ENCODE measurements at places on chromosomes 2 and 18. TPM values are rescaled to one million over a fixed set of nuclear protein-coding genes. Genes with fewer than 3 reads are reported as not detected.

DHRS9 gene
- 2.7 TPM for total RNA-seq

RNF152 gene
- total RNA-seq: 36.8 TPM

MRO gene
- 0.07 TPM for total RNA-seq

CAPN14 gene
- 0.26 TPM for total RNA-seq

MERTK gene
- 0.69 TPM for total RNA-seq

LIPG gene
- 5.5 TPM for total RNA-seq

CPLX4 gene
- not detected for total RNA-seq

GAREM2 gene
- total RNA-seq: 2.4 TPM

SERPINB8 gene
- 14.3 TPM for total RNA-seq

NOSTRIN gene
- total RNA-seq: not detected

HOXD3 gene
- total RNA-seq: 0.26 TPM

TMEFF2 gene
- 3.3 TPM for total RNA-seq

KANSL3 gene
- total RNA-seq: 36.5 TPM
